Lower leg skin (tissue), 4 donors: ENCODE measurements at places on chromosomes 11 and 22. TPM values are rescaled to one million over a fixed set of nuclear protein-coding genes. Genes with fewer than 3 reads are reported as not detected.

- DNase-seq = no peak
Observed at GRCh38 chr22:24775769-24776492, 1.4 kb upstream of the PIWIL3 start.

DNA sequence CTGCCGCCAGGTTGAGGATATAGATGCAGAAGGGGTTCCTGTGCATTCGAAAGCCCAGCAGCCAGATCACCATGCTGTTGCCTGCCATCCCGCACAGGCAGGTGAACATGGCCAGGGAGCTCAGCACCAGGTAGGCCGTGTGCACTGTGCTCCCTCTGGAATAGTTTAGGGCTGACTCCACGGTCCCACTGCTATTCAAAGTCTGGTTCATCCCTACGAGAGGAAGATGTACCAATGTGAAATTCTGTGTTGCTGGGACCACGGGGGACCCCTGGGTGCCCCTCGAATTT, at the start of gene MRGPRD:
Gene MRGPRD (minus strand): TSS at position 211 of the 290 bp plus-strand sequence. CDS start 0 bp downstream, at position 211.
- no peak for DNase-seq

DNA sequence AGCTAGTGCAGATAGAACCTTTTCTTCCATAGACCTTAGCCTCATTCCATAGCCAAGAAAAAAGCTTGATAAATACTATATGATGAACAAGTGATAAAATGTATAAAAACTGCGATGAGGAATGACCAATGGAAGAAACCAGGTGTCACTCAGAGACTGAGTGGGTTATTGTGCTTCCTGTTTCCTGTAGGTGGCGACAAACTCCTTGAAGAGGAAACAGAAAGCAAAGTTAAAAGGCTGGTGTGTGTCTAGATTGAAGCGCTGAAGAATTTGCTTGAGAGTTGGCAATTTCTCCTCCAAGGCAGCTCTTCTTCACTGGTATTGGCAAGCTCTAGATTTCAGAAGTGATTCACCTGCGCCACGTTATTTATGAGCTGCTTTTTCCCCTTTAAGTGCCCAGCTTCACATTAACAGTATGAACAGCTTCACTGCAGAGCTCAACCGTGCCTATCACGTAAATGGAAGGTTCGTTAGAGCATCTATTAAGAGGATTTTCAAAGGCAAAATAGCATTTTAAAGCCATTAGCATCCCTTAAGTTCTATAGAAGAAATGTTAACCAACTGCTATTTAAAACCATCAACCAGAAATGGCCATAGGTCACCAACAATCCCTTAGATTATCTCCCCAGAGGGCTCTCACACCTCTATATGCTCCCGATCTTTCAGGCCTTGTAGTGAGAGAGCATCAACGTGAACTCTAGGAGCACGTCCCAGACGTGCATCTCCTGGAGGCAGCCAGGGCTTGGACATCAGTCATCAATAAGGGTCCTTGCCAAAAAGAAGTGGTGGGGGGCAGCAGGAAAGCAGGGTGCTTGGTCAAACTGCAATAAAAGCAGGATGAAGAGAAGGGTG, 179.4 kb downstream of the CADM1 start:
- DNase-seq = no peak

- DNase-seq = no peak
Observed at GRCh38 chr11:15871904-15872626, 484.3 kb downstream of the SOX6 start.

DNA sequence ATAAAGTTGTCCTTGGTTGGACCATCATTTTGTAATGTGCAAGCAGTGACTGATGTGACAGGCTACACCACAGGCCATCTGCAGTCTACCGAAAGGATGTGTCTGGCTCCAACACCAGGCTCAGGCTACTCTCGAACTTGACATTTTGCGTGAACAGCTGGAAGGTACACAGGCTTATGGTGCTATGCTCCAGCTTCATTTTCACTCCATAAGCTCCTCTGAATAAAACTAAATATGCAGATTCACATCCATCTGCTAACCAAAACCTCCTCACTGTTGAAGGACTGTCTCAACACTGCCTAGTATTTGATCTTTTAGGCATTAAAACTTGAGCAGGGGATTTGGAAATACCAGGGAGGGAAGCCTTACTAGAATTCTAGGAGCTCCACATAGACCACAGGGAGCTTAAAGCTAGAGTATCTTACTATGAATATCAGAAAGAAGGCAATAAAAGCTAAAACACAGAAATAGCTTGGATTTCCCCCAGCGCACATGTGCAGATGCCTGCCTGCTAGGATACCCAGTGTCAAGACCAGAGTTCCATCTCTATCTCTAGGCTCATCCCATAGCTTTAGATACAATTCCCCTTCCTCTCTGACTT, 383.9 kb upstream of the FAT3 start:
- DNase-seq = no peak

DNA sequence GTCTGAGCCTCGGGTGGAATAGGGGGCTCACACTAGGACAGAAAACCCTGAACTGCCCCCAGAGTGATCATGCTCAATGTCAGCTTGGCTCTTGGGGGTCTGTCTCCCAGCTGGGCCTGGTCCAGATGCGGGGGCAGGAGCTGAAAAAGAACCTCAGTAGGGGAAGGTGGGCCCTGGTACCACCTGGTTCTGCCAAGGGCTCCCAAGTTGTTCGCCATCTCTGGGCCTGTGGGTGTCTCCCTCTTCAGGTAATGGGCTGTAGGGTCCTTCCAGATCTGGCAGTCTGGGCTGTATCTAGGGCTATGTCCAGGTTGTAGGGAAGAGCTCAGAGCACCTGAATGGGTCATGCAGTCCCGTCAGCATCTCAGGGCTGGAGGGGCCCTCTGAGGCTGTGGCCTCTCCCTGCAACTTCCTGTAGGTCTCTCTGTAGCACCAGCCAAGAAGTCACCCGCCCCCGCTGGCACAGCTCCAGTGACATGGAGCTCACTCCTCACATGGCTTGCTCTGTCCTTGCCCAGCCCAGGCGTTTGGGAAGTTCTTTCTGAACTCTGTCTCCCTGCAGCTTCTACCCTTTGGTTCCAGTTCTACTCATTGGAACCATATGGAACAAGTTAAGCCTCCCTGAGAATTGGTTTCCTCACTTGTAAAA, 33.0 kb upstream of the SOX10 start:
- peak; percentile 83 for DNase-seq

GRCh38 chr11:76621868-76622267, 48.7 kb downstream of the LRRC32 start:
- DNase-seq = no peak

- no peak for DNase-seq
Observed at GRCh38 chr22:46592390-46592872, 27.8 kb upstream of the GRAMD4 start.

DNA sequence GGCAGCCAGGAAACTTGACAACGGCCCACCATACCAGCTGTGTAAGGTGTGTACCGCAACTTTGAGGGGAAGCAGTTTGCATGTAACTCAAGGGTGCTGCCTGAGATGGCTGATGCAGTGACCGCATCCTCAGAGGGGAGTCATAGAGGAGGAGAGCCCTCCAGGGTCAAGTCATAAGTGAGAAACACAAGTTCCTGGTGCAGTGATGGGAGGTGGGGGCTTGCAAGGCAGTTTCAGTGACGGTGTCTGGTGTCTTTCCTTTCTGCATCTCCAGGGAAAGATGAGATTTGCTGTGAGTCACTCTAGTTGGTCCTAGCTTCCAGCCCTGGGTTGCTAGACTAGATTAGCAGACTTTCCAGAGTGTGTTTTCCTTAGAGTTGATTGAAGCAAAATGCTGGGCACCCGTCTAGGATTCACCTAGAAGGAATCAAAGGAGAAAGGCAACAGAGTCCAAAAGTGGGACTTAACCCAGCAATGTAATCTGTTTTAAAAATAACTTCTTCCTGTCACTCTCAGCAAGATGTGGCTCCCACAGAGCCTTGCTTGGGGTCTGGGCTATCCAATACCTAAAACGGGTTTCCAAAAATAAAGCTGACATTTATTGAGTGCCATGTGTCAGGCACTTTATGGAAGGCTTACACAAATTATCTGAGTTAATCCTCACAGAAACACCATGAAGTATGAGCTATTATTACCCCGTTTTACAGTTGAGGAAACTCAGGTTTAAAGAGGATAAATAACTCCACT, 265.4 kb upstream of the PLET1 start:
- DNase-seq = no peak

GRCh38 chr11:82890936-82891335, 9.3 kb downstream of the PRCP start:
- no peak for DNase-seq

DNA sequence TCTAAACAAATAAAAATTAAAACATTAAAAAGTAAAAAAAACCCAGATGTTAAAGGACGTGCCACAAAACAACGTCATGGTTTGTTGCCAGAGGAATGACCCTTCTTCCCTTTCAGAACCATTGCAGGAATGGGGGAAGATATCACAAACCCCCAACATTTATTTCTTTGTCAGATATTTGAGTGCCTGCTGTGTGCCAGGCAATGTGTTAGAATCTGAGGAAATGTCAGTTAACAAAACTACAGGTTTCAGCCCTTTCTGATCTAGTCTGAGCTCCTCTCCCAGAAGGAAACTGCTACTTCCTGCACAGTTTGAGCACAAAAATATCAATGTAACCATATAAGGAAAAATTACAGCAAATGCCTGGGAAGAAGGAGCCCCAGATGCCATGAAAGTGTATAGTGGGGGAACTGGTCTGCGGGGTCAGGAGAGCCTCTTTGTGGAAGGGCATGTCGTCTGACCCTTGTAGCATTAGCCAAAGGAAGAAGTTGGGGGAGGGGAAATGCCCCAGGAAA, 7.1 kb upstream of the NHERF4 start:
- DNase-seq = no peak

GRCh38 chr22:43800970-43801369, 11.1 kb downstream of the EFCAB6 start:
- DNase-seq = no peak

DNA sequence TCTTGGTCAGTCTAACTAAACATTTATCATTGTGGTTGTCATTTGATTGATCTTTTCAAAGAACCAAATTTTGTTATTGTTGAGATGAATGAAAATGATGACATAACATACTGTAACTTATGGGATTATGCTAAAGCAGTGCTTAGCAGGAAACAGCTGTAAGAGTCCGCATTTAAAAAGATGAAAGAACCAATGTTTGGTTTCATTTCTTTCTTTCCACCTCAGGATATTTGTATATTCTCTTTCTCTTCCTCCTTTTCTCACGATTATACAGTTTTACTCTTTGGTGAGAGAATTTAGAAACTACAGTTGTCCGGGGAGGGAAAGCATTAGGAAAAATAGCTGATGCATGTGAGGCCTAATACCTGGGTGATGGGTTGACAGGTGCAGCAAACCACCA, 23.1 kb downstream of the PIH1D2 start:
- no peak for DNase-seq

GRCh38 chr11:127247261-127247851, 246.8 kb upstream of the KIRREL3 start:
- DNase-seq = no peak

GRCh38 chr11:60158636-60159035, 24.2 kb downstream of the MS4A6A start:
- no peak for DNase-seq

GRCh38 chr22:31719850-31720471, 30.0 kb downstream of the PRR14L start:
- DNase-seq = no peak

- DNase-seq = no peak
Observed at GRCh38 chr11:69721745-69722144, 17.9 kb upstream of the FGF19 start.

LRRC74B gene
- not detected for total RNA-seq

MS4A4E gene
- 1.5 TPM for total RNA-seq

APOBEC3G gene
- total RNA-seq = 1.8 TPM

FGF19 gene
- total RNA-seq = not detected

ZNF215 gene
- not detected for total RNA-seq

MYEOV gene
- total RNA-seq = 19.4 TPM

OAF gene
- total RNA-seq = 12.8 TPM

NXPE2 gene
- 0.42 TPM for total RNA-seq

FAM83F gene
- total RNA-seq = 43.8 TPM

FAR1 gene
- total RNA-seq = 8.0 TPM

PIH1D2 gene
- 1.0 TPM for total RNA-seq
